Stimulated activated CD8-positive, alpha-beta memory T cell treated with anti-CD3 and anti-CD28 coated beads, Interleukin-7, amount 100 ng/mL, for 1 hour (primary cell): ENCODE measurements at places on chromosomes 5 and 9.
A peak's percentile ranks its signal among the peaks of the same experiment; 100 is the strongest.

- peak; percentile 89 for DNase-seq
These were observed 8.2 kb downstream of the RANBP6 start for GRCh38 chr9:6007058-6007769.

- DNase-seq, result no peak
These were observed 2.0 kb upstream of the GCNT4 start for GRCh38 chr5:75054134-75054930.

DNA sequence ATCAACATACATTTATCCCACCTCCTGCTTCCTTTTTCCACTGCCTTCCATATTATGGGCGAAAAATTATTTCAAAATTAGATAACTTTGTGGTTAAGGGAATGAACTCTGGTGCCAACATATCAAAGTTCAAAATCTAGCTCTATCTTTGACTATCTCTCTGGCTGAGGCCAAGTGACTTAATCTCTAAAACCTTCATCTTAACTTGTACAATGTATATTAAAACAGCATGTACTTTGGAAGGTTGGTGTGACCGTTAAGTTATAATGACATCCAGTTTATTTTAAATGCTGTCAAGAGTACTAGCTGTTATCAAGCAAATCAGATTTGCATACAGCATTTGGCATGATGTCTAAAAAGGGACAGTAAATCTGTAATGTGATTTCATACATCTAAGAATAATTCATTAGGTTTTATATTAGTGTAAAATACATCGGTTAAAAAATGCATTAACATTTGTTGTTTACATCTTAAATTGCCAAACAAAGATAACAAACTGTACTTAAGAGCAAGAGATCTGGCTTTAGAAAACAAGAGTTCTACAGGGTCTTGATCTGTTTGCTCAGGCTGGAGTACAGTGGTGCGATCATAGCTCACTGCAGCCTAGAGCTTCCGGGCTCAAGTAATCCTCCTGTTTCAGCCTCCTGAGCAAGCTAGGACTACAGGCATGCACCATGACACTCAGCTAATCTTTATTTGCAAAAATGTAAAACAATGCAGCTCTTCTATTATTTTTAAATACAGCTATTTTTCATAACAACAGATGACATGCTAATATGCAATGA lies 102.8 kb downstream of the CDH18 start:
- DNase-seq, result no peak

DNA sequence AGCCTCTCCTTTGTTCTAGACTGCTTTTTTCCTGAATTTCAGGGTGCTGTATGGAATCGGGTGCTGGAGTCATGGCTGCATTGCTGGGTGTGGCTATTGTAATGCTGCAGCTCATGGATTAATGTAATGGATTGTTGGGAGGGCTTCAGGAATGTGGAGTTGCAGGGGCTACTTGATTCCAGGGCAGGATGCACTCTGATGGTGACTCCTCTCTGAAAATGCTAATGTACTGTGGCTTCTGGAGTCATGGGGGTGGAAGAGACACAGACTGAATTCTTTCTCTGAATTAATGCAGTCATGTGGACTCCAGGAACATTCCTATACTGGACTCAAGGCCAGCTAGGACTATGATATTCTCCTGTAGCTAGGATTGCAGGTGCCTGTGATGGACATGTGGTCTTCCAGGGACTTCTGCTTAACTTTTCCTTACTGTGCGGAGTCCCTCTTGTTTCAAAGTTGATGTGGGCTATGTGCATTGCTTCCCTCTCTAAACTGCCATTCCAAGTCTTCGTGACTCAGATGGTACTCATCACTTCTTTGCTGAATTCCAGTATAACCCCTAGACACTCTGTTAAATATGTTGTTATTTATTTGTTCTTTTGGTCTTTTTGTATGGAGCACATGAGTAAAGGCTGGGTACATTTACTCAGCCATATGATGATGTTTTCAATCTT lies 396.2 kb downstream of the KCTD16 start:
- no peak for DNase-seq

GRCh38 chr5:139481122-139481533 lies 1.4 kb downstream of the STING1 start:
- no peak for DNase-seq

- no peak for DNase-seq
These were observed 3.5 kb upstream of the EXOSC3 start for GRCh38 chr9:37788332-37788731.

DNA sequence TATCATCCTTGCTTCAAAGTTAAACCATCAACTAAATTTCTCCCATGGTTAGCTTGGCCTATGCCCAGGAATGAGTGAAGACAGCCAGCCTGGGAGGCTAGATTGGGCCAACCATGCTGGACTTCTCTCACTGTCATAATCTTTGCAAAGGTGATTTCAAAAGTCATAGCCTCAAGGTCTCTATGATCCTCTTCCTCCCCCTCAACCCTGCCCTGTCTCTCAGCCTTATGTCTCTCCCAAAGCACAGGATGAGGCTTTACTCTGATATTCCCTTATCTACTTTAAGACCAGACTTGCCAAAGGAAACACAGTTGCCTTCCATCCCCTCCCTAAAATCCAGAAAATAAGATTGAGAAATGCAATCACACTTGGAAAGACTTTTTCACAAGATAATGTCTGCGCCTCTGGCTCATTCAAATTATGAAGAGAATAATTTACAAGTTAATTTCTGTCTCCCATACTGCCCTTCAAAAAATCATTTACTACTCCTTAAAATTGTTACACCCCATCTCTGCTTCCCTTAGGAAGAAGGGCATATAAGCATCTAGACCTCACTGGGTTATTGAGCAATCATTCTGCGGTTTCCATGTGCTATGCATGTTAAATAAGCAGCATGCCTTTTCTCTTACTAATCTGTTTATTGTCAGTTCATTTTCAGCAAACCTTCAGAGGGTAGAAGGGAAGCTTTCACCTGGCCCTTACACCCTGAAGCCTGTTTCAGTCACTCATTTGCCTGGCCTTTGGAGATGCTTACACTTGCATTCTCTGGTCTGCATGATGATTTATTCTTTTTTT lies 113.8 kb upstream of the ANKRD55 start:
- no peak for DNase-seq

GRCh38 chr9:109600142-109600541 lies 102.0 kb upstream of the PTPN3 start:
- no peak for DNase-seq

GRCh38 chr9:124077915-124078572 lies 66.5 kb downstream of the LHX2 start:
- DNase-seq, result no peak

DNA sequence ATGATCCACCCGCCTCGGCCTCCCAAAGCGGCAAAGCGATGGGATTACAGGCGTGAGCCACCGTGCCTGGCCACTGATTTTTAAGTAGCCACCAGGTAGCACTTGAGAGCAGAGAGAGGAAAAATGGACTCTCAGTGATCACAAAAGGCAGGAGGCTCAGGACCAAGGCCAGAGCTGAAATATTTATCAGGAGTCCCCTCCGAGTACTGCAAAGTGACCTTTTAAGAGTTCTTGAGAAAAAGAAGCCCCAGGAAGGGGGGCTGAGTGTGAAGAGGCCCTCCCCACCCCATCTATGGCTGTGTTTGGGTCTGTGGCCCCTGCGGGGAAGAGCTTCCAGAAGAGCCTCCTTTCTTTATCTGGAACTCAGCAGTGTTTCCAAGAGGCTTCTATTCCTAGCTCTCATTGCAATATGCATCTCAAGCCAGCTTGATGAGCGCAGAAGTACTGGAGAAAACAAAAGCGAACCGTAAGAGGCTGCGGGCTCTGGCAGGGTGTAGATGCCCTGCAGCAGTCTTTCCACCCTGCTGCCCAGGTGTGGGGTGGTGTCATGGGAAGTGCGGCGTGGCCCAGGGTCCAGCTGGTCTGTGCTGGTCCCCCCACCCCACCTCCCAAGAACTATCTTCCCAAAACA lies 75.5 kb upstream of the CDK20 start:
- no peak for DNase-seq

- DNase-seq, result no peak
These were observed 9.4 kb downstream of the VDAC1 start for GRCh38 chr5:133995341-133995740.

GRCh38 chr9:82819260-82819659 lies 243.7 kb downstream of the RASEF start:
- DNase-seq, result no peak

- no peak for DNase-seq
These were observed 479.0 kb downstream of the ZSWIM6 start for GRCh38 chr5:61811052-61811451.

- no peak for DNase-seq
These were observed 250.1 kb downstream of the CEMIP2 start for GRCh38 chr9:71518045-71518827.

DNA sequence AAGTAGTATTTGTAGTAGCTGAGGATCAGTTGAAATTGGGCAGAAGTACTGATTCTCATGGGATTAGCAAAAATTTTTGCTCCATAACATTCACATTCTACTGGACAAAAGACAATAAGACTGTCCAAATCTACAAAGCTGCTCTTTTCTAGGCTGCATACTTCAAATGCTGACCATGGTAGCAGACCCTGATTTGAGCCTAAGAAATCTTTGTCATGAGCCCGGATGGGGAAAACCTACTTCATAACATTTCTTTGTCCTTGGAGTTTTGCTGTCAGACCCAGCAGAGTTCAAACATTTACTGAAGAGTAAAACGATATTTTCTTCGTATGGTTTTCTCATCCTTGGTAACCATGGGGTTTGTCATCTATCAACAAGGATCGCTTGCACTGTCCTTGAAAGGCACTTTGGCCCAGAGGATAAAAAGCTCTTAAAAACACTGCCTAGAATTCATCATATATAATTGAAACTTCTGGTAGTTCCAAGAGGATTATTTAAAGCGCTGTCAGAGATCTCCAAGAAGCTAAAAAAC lies 216.9 kb downstream of the CAVIN4 start:
- no peak for DNase-seq

DNA sequence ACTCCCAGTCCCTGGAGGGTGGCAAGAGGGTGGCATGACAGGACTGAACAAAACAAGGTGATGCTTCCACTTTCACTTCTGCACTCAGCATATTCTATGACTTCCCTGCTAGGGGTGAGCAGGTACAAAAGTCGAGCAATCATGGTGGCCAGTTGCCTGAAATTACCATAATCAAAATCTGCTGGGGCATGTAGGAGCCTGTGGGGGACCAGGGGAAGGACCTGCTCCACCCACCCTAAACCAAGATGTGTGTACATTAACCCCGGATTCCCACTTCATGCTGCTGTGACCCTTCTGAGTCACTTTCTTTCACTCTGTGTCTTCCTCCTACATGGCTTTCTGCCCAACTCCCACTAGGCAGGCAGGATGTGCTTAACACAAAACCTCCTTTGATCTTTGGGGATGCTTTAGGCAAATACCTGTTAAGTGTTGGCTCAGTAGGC lies 73.3 kb upstream of the PHF24 start:
- DNase-seq, result no peak

- no peak for DNase-seq
These were observed 42.8 kb downstream of the TEK start for GRCh38 chr9:27151693-27152404.

- DNase-seq, result no peak
These were observed 8.5 kb downstream of the BAAT start for GRCh38 chr9:101376111-101376848.

- DNase-seq, result no peak
These were observed 21.3 kb downstream of the KCTD16 start for GRCh38 chr5:144191998-144192397.

DNA sequence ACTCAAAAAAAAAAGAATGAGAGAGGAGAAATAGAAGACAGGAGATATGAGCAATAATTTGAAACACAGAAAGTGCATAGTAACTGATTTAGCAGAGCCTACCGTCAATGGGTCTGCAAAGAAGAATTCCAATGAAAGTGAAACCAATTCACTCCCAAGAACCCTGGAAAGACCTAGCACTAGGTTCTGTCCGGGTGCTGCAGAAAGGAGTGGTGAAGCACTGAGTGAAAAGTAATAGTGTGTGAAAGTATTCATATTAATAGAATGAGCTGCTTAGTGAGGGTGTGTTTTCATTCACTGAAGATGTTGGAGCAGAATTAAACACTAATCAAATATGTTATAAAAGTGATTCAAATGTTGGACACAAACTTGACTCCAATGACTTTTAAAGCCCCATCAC lies 51.3 kb upstream of the SLC30A5 start:
- DNase-seq, result no peak

GRCh38 chr5:16143361-16144049 lies 36.1 kb downstream of the MARCHF11 start:
- no peak for DNase-seq

- DNase-seq, result no peak
These were observed 334.6 kb upstream of the KLF9 start for GRCh38 chr9:70749066-70749465.

DNA sequence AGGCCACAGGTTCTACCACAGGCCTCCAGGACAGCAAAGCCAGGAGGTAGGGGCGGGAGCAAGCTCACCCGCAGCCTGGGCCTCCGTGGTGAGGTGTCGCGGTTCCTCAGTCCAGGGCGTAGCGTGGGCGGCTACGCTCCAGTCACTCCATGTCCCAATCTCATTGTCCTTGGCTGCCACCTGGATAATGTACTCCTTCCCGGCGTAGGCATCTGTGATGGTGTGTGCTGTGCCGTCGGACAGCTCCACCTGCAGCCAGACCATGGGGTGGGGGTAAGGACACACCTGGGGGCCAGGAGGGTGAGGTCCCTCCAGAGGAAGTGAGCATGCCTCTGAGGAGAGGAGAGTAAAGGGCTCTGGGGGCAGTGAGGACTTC lies 29.8 kb upstream of the ENHO start:
- DNase-seq, result no peak

GRCh38 chr9:114989600-114990410 lies 59.4 kb upstream of the TNFSF8 start:
- DNase-seq, result no peak

- no peak for DNase-seq
These were observed 17.1 kb downstream of the F2R start for GRCh38 chr5:76733049-76733417.
